ENCODE measurements at places on chromosomes 1 and 21. TPM values are rescaled to one million over a fixed set of nuclear protein-coding genes. Genes with fewer than 3 reads are reported as not detected.

NRAS gene
- 63.6 TPM for total RNA-seq

TSPEAR gene
- 0.09 TPM for total RNA-seq

PHF13 gene
- total RNA-seq, result 11.2 TPM

HTR6 gene
- not detected for total RNA-seq

DNA sequence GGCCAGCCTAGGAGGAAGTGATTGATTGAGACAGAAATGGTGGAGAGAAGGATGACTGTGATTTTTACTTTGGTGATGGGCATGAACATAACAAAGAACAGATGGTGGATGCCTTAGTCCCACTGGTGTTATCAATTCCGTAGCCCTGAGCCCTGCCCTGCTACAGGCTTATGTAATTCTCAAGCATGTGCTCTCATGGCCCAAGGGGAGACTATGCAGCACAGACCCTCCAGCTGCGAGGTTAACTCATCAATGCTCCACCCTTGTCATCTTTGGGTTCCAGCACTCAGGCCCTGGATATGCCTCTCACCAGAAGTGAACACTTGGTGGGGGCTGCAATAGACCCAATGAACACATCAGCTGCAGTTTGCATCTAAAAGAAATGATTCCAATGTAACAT, 62.7 kb upstream of the LRRC8D start:
- DNase-seq, result no peak

GRCh38 chr1:109881906-109882287, 28.8 kb upstream of the CSF1 start:
- DNase-seq, result no peak
